Stimulated activated CD4-positive, alpha-beta T cell treated with anti-CD3 and anti-CD28 coated beads, Interleukin-4, amount 100 ng/mL, for 4 hours (primary cell): ENCODE measurements at places on chromosomes 1 and 21.

DNA sequence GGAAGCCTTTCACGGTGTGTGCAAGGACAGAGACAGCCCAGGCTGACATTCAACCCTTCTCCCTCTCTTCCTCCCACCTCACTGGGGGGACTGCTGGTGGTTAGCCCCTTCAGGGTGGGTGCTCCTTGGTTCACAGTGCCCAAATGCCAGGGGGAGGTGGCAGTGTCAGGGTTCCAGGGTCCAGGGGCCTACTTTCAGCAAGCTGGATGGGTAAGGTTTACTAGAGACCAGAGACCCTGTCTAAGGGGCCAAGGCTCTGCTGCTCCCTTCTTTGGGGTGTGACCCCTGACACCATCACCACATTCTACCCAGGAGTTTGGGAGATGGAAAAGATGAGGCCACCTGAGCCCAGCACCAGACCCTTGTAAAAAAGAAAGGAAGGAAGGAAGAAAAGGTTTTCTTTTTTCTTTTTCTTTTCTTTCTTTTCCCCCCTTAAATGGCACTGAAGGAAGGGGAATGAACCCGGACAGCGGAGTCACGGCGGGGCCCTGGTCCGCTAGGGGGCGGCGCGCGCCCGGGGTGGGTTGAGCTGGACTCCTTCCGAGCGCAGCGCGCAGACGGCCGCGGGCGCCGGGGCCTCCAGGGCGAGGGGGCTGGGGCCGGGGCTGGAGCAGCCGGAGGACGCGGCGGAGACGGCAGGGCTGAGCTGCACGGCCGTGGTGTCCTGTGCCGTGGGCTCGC lies 18.8 kb downstream of the KNCN start:
- peak; percentile 59 for DNase-seq

GRCh38 chr21:43637530-43638158 lies 21.6 kb downstream of the HSF2BP start:
- DNase-seq, result no peak

GRCh38 chr1:115467196-115467595 lies 129.1 kb upstream of the NGF start:
- no peak for DNase-seq

- DNase-seq, result no peak
These were observed 23.4 kb downstream of the SCAF4 start for GRCh38 chr21:31708541-31708940.

DNA sequence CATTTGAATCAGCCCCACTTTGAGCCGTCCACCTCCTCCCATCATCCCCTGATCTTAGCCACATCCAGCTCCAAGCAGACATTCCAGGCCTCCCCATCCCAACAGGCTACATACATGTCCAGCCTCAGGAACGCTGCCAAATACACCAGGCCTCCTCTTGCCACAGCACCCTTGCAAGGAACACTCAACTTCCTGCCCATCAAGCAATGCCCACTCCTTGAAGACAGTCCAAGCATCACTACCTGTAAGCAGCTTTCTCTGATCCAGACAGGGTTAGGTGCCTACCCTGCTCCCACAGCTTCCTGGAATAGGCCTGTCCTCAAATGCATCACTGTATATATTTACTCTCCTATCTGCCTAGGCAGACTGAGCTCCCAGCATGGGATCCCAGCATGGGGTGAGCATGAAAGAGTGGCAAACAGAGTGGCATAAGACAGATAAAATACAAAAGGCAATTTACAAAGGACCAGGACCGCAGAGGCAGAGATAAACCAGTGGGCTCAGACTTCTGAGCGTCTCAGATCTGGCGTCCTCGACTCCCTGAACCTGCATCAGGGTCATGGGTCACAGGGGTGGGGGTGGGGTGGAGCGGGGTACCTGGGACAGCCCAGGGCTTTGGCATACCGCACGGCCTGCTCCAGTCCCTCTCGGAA lies 816 bp downstream of the HYI start:
- DNase-seq, result no peak

DNA sequence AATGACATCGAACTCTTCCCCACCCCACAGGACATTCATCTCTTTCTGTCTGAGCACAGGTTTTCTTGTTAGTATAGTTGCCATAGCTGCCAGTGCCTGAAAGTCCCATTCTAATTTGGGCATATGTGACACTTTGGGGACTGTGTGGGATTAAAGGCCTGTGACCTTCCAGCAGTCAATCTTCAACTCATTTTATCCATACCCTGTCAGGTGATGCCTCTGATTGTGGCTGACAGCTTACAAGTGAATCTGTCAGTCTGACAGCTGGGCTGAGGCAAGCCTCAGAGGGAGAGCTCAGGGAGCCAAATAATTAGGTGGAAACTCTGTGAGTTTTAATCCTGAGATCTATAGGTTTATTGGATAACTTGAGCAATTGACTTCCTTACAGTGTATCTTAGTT lies 29.6 kb downstream of the ZCCHC17 start:
- DNase-seq, result no peak

GRCh38 chr1:233197940-233198339 lies 97.6 kb downstream of the PCNX2 start:
- DNase-seq, result no peak

DNA sequence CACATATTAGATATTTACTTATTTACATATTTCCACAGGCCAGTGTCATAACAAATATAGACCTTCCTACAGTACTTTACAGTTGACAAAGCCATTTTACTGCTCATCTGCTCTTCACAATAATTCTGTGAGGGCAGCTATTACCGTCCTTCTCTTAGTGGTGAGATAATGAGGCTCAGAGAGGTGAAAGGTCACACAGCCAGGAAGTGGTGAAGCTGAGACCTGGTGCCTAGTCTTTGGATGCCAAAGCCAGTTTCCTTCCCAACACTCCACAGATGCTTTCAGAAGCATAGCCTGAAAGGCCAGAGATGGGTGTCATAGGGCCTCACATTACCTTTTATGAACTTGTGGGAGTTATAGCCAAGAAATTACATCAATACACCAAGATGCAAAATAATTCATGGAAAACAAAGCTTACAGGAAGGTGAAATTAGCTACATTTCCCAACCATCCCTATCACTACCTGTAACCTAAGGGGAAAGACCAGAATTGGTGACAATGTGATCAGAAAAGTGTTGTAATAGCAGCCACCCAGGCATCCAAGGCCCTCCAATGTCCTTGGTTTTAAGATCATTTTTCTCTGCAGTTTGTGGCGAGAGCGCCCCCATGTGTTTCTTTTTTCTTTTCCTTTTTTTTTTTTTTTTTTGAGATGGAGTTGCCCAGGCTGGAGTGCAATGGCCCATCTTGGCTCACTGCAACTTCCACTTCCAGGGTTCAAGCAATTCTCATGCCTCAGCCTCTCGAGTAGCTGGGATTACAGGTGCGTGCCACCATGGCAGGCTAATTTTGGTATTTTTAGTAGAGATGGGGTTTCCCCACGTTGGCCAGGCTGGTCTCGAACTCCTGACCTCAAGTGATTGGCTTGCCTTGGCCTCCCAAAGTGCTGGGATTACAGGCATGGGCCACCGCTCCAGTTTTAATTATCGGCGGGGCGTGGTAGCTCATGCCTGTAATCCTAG lies 26.5 kb upstream of the RPL11 start:
- DNase-seq, result no peak

DNA sequence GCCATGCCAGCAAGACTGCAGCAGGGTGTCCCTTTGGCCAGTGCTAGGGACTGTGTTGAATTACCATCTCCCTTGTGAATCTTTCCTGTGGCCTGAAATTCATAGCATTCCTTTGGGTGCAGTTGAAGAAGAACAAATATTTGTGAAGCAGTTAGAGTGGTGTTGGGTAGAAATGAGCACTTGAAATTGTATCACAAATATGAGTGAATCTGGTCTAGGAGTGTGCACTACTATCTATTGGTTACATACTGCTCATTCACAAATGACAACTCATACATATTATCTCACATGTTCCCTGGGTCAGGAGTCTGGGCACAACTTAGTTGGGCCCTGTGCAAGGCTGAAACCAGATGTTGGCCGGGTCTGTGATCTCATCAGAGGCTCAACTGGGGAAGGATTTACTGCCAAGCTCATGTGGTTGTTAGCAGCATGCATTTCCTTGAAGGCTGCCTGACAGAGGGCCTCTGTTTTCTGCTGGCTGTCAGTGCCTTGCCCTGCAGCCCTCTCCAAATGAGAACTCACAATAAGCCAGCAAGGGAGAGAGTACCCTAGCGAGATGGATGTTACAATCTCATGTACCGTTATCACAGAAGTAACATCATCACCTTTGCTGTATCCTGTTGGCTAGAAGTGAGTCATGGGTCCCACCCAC lies 23.8 kb downstream of the AJAP1 start:
- DNase-seq, result no peak

DNA sequence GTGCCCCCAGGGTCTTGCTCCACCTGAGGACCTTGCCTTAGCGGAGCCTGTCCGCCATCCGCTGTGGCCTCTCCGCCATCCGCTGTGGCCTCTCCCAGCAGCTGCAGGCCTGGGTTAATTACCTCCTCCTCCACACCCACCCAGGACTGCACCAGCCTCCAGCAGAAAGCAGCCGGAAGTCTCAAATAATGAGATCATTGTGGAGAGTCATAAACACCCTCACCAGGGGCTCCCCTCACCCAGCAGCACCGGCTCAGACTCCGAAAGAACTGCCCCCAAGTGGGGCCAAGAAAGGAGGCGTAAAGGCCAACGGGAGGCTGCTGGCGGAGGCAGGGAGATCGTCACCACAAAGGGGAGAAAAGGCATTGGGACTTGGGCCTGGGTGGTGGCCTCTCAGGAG lies 10.7 kb upstream of the GPR153 start:
- no peak for DNase-seq

DNA sequence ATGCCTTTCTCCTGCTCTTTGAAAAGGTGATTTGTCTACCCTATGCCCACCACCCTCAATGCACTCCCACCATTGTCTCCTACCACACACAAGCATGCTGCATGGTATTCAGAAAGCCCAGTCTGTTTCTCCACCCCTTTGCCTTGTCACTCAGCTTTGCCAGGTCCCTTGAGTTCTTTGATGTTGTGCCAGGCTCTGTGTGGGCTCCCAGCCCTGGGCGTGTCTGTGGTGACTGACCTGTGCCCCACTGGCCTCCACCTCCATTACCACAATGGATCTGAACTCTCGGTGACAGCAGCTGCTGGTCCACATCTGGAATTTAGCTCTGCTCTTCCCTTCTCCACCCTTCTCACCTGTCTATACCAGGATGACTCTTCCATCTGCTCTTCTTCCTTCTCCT lies 34.9 kb downstream of the ATP2B4 start:
- no peak for DNase-seq

- DNase-seq, result no peak
These were observed 7.2 kb upstream of the LBR start for GRCh38 chr1:225435076-225435475.

DNA sequence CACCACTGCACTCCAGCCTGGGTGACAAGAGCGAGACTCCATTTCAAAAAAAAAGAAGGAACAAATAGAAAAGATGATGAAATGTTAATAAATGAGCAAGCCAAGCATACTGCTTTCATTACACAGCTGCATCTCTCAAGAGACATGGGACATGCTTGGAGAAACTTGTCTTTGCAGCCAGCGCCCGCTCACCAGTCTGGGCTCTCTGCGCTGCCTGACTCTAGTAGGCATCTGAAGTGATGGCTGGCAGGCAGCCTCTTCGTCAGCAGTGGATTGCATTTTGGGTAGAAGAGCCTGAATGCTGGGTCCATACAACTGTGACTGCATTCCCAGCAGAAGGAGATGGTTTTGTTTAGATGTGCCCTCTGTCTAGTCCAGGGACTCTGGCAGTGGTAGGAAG lies 48.0 kb downstream of the IL6R start:
- no peak for DNase-seq

DNA sequence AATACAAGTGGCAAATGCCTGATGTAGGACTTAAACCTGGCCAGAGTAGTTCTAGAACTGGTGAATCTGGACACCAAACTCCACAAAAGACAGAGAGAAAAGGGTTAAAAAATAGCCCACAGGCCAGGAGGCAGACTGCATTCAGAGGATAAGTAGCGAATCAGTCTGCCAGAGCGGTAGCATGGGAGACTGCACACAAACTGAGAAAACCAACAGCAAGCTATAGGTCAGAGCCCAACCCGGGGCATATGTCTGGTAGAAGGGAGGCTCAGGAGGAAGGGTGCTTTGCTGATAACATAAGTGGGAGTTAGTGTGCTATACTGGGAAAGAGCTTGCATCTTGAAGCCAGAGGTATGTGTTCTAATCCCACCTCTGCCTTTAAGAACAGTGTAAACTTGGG lies 4.0 kb downstream of the LRRC53 start:
- DNase-seq, result no peak

DNA sequence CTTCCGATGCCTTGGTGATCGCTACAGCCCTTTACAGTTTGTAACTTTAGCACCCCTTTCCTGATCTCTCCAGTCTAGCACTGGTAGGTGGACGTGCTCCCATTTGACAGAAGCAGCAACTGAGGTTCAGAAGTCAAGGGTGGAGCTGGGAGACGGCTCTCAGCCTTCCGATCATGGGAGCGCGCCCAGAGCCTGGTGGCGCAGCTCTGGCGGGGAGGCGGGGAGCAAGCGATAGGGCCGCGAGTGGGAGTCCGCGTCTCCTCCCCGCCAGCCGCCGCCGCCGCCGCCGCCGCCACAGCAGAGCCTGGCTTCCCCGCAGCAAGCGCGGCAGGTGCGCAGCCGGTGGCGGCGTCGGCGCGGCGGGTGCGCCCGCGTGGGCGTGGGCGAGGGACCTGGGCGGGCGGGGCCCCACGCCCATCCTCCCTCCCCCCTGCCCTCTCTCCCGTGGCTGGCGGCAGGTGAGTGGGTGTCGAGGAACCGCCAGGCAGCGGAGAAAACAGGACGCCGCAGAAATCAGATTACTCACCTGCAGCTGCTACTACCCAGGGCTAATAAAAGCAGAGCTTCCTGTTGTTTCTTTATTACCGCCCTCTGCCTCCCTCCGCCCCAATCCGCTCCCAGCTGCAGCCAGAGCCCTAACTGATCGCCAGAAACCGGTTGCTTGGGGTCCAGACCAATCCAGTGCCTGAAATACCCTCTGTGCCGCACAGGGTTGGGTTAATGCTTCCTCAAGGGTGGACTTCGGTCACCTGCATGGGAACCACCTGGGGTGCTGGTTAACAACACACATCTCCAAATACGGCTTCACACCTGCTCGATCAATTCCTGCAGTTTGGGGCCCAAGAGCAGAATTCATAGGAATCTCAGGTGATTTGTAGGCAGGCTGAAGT lies 60.2 kb upstream of the ID3 start:
- peak; percentile 93 for DNase-seq

DNA sequence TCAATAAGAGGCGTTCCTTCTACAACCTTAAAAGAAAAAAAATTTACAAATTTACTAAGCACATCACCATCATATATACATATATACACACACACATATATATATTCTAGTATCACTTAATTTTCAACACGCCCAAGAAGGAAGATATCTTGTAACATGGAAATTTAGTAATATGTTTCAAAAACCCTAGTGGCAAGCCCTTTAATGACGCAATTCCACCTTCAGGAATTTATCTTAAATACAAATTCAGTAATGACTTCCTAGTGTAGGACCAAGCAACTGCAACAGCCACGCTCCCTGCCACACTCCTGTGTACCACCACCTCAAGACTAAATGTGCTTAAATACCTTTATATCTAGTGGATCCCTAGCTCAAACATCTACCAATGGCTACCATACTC lies 12.5 kb downstream of the LBR start:
- no peak for DNase-seq

- DNase-seq, result no peak
These were observed 1.1 kb downstream of the ZNF672 start for GRCh38 chr1:248839168-248839555.

GRCh38 chr1:220732137-220732536 lies 16.0 kb upstream of the MTARC2 start:
- no peak for DNase-seq
